ENCODE measurements at places on chromosomes 13 and 19.
A peak's percentile ranks its signal among the peaks of the same experiment; 100 is the strongest.

DNA sequence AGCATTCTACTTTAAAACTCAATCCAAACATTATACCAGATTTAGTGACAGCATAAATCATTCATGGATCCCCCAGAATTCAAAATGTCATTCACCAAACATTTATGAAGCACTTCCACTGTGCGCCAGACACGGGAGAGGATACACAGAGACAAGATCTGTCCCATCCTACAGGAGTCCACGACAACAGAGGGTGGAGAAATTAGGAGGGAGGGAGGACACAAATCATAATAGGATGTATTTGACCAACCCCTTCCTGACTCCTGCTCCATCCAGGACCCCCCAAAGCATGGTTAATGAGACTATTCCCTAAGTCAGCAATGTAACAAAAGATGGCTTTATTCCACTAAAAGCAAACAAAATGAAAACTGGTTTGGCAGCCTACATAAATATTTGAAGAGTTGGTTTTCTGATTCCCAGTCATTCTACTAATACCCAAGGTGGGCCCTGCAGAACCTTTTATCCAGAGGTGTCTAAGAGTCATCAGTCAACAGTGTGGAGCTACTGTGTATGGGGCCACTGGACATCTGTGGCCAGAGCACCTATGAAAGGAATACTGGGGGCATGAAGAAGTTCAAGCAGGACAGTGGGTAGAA lies 62.8 kb upstream of the DOCK9 start:
- DNase-seq = no peak

DNA sequence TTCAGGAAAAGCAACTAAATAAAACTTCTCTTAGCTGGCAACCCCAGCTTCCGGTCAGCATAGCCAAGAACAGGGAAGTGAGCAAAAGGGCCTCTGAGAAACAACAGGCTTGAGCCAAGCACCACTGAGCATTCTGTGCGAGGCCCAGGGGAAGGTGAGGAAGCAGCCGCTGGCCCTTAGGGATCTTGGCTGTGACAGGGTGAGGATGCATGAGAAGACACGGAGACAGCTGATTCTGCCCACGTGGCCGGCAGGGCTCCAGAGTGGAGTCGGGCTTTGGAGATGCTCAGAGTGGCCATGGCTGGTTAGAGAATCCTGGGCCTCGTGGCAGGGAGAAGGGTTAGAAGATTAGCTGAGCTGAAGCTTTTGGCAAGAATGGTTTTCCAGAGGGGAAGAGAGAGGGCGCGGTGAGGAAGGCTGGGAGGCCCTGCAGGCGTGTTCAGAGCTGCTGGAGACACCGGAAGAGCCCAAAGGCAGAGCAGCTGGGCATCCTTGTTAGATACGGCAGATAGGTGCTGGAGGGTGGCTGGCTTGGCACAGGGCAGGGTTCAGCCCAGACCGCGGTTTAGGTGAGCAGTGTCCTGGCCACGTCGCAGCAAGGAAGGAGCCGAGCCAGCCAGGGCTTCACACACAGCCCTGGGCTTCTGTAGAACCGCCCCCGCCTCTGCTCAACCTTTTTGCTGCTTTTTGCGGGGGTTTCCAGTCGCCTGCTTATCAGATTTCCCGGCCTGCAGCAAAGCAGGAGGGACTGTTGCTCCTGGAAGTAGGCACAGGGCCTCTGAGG lies 17.3 kb downstream of the UPF1 start:
- no peak for DNase-seq

DNA sequence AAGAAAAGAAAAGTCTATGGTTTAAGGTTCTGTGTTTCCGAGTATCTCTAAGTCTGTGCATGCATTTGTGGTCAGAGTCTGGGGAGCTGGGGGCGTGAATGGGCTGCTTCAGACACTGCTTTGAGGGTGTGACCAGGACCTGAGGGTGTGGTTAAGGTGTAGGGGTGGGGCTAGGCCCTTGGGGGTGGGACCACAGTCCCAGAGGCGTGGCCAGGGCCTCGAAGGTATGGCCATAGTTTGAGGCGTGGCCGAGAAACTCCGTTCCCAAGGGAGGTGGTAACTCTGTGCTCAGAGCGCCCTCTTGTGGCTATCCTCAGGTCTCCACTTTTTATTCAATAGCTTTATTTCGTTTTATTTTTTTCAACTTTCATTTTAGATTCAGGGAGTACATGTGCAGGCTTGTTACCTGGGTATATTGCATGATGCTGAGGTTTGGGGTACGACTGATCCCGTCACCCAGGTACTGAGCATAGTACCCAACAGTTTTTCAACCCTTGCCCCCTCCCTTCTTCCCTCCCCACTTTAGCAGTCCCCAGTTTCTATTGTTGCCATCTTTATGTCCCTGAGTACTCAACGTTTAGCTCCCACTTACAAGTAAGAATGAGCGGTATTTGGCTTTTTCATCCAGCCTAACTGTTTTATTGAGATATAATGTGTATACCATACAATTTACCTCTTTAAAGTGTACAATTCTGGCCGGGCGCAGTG lies 7.0 kb upstream of the CBLC start:
- DNase-seq = peak; percentile 91

DNA sequence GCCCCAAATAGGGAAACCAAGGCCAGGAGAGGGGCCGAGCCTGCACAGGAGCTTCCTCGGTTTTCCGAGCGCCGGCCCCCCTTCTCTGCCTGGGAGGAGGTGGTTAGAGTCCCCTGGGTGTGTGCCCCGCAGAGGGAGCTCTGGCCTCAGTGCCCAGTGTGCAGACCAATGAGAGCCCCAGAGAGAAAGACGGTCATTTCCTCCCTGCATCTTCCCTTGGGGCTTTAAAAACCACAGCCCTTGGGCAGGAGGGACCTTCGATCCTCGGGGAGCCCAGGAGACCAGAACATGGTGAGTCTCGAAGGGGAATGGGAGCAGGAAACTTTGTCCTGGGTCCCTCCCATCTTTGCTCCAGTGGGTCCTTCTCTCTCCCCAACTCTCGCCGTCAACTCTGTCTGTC lies at the start of gene C5AR1:
Gene C5AR1 (plus strand): TSS at position 254 of the 400 bp plus-strand sequence. CDS start 35 bp downstream, at position 289.
- no peak for DNase-seq

GRCh38 chr13:22200440-22200839 lies 529.6 kb downstream of the FGF9 start:
- no peak for DNase-seq

DNA sequence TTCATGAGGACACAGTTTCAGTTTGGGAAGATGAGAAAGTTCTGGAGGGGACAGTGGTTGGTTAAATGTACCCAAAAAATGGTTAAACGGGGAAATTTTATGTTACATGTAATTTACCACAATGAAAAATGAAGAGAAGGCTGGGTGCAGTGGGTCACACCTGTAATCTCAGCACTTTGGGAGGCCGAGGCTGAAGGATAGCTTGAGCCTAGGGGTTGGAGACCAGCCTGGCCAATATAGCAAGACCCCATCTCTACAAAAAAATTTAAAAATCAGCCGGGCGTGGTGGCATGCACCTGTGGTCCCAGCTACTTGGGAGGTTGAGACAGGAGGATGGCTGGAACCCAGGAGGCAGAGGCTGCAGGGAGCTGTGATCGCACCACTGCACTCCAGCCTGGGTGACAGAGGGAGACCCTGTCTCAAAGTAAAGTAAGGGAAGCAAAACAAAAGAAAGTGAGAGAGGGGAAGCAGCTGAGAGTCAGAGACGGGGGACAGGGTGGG lies 17.2 kb downstream of the GNG7 start:
- DNase-seq = no peak

DNA sequence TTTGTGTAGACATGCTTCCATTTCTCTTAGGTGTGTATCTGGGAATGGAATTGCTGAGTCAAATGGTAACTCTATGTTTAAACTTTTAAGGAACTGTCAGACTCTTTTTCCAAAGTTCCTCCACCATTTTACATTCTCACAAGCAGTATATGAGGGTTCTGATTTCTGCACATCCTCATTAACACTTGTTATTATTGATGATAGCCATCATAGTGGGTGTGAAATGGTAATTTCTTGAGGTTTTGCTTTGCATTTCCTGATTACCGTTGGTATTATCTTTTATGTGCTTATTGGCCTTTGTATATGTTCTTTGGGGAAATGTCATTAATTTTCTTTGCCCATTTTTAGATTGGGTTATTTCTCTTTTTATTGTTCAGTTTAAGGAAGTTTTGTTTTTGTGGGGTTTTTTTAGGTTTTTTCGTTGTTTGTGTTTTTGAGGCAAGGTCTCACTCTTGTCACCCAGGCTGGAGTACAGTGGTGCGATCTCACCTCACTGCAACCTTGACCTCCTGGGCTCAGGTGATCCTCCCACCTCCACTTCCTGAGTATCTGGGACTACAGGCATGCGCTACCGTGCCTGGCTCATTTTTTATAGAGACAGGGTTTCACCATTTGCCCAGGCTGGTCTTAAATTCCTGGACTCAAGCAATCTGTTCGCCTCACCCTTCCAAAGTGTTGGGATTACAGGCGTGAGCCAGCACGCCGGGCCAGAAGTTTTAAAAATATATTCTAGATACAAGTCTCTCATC lies 34.3 kb downstream of the NAA16 start:
- no peak for DNase-seq

GRCh38 chr13:46492946-46493345 lies 60.0 kb upstream of the LRCH1 start:
- DNase-seq = peak; percentile 9

DNA sequence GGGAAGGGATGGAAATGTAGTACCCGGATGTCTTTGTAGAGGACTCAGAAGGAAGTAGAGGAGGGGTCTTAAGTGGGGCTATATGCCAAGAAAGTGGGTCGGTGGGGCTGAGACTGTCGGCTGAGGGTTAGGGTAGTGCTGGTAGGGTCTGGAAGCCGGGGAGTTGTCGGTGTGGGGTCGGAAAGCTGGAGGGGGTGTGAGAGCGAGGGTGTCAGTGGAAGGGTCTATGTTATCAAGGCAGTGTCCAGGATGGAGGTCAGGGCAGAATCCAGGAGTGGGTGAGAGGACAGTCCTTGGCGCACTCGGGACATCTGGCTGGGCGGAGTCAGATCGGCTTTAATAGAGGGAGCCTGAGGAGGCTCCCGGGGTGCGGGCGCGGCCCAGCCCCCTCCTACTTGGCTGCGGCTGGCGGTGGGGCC lies 1.7 kb downstream of the HSPB6 start:
- no peak for DNase-seq

DNA sequence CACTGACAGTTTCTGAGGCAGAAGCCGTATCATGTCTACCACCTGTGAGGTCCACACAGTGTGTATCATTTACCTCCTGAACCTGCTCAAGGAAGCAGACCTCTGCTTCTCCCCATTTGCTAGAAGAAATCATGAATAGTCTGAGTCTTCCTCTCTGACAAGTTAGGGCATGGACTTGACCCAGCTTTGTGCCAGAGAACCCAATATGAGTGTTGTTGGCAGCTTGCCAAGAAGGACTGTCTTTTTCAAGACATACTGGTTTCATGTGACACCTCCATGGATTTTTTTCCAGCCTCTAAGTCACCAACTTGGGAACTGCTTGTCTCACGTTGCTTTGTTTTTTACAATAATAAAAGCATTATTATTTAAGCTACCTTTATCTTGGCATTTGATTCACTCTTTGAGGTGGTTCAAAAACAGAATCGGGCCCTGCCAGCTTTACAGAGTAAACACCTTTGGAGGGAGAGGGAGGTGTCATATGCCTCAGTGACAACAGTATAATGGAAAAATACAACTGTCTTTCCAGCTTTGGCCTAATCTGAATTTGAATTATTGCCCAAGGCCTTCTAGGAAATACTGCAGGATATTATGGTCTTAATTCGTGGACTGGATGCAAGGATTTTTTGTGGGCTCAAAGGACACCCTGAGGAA lies 9.6 kb downstream of the ZNF211 start:
- DNase-seq = no peak

DNA sequence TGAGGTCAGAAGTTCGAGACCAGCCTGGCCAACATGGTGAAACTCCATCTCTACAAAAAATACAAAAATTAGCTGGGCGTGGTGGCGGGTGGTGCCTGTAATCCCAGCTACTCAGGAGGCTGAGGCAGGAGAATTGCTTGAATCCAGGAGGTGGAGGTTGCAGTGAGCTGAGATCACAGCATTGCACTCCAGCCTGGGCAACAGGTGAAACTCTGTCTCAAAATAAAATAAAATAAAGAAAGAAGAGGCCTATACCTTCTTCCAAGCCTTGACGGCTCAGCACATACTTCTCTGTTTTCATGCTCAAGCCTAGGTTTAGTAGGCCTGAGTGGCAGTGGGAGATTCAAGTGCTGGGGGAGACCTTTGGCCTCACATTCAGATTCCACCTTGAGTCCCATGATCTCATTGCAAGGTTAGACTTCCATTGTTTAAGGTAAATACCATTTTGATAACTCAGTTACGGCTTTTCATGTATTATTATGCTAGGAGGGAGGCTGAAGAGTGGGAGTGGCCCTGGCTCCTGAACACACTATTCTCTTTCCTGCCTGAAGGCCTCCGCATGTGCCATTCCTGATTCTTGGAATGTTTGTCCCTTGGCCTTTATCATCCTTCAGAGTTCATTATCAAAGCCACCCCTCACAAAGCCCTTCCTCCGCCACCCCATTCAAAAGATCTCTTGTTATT lies 1.6 kb upstream of the SPINT2 start:
- DNase-seq = no peak

DNA sequence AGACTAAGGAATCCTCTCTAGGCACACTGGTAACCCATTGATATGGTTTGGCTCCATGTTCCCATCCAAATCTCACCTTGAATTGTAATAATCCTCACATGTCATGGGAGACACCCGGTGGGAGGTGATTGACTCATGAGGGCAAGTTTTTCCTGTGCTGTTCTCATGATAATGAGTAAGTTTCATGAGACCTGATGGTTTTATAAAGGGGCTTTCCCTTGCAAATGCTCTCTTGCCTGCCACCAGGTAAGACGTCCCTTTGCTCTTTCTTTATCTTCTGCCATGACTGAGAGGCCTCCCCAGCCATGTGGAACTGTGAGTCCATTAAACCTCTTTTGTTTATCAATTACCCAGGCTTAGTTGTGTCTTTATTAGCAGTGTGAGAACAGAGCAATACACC lies 81.4 kb upstream of the GPC6 start:
- peak; percentile 2 for DNase-seq

GRCh38 chr19:49327878-49328544 lies 3.0 kb upstream of the SLC6A16 start:
- no peak for DNase-seq

- DNase-seq = no peak
Observed at GRCh38 chr13:25422153-25422552, 50.4 kb downstream of the ATP8A2 start.

DNA sequence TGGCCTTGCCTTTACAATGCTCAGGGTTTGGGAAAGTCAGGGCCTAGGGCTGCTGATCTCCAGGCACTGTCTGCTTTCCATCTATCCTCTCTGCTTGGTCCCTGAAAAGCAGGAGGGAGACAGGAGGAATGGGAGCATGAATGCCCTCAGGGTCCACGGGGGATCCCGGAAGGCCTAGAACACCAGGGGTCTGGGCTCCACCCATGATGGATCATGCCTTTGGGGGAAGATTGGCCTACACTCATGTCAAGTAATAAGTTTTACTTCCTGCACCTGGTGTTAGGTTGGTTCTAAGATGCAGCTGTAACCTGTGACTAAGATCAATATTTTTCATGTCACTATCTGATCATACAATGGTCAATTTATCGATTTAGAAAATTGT lies 118.3 kb upstream of the GJB6 start:
- DNase-seq = no peak

All from NT2/D1 (cell line).